ENCODE measurements at places on chromosomes 5 and 9.

- DNase-seq: no peak
Measured at GRCh38 chr5:9610969-9611368, 19.2 kb downstream of the TAS2R1 start.

DNA sequence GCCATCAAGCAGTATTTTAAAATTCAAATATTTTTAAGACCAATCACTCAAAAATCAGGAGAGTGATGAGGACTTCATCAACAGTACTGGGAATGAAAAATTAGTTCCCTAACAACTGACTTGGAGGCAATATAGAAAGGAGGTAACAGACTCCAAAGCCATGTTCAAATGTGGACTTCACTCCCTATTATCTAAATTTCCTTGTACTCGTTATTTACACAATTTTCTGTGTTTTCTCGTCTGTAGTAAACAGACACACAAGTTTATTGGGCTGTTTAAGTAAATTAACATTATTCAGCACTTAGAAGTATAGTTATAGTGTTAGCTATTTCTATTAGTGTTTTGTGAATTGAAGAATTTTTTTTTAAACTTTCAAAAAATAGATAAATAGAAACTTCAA is 159.5 kb upstream of the FTMT start:
- DNase-seq: no peak

DNA sequence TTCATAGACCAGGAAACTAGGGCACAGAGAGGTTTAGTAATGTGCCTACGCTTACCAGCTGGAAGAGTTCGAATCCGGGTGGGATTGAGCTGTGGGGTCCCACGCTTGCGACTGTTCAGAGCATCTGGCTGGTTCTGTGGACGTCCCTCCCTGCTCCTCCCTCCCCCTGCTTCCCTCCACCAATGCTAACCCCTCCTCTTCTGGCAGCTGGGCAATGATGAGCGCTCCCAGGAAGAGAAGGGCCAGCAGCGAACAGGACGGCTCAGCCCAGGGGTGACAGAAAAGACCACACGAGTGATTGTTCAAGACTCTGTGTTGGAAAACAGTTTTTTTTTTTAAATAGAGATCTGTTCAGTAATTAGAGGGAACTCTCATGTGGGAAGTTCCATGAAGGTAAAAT is 6.9 kb downstream of the FAM163B start:
- no peak for DNase-seq

GRCh38 chr5:96651047-96651446 is 11.1 kb upstream of the CAST start:
- DNase-seq: no peak

DNA sequence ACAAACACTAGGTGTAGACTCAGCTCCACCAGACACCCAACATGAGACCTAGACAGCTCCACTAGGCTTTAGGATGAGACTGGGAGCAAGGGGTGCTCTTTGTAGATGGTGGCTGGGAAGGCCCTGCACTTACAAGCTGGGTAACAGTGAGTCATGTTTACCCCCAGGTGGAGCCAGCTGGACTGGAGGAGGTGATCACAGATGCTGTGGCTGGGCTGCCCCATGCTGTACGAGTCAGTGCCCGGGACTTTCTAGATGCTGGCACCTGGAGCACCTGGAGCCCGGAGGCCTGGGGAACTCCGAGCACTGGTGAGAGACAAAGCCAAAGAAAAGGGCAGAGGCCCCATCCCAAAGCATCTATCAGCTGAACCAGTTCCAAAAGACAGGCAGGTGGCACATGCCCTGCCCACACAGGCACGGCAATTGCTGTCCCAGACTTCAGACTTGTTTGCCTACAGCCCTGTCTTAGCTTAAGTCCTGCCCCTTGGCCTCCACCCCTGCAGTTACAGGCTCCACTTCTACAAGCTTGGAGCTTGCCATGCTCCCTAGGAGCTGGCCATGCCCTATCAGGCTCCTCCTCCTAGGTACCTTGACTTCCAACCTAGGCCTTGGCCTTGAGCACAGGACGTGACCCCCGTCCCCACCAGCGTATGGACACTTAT is 2.7 kb downstream of the CCL27 start:
- DNase-seq: no peak

DNA sequence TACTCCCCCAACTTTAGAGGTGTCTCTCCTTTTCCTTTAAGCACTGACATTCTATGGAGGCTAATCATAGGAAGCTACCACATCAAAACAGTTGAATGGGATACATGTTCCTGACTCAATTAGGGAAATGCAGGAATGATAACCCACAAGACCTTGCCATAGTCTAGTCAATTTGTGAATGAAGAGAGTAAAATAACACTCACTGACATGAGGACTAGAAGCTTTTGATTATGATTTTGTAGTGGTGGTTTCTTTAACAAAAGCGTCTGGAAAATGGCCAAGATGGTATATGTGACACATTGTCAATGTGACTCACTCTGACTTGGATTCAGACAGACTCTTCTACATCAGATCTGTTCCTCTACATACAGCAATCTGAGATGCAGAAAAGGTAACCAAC is 13.7 kb upstream of the PRELID2 start:
- no peak for DNase-seq

- no peak for DNase-seq
Measured at GRCh38 chr5:129687941-129688340, 60.0 kb upstream of the MINAR2 start.

- DNase-seq: no peak
Measured at GRCh38 chr9:91905991-91906469, 44.0 kb downstream of the ROR2 start.

GRCh38 chr5:39570403-39571027 is 145.7 kb upstream of the DAB2 start:
- no peak for DNase-seq

DNA sequence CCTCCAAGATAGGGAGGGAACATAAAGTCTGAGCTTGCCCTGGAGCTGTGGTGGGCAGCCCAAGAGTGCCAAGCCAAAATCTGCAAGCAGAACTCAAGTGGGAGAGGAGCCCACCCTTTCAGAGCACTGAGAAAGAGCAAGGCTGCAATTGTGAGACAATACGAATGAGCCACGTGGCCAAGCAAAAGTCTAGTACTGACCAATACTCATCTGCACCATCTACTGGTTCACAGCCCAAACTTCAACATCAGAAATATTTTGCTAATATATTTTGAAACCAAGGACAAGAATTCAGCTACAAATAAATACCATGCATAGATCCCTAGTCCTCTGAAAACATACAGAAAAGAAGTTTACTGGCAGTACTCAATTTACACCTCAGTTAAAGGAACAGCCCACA is 696.2 kb upstream of the COX7C start:
- no peak for DNase-seq

DNA sequence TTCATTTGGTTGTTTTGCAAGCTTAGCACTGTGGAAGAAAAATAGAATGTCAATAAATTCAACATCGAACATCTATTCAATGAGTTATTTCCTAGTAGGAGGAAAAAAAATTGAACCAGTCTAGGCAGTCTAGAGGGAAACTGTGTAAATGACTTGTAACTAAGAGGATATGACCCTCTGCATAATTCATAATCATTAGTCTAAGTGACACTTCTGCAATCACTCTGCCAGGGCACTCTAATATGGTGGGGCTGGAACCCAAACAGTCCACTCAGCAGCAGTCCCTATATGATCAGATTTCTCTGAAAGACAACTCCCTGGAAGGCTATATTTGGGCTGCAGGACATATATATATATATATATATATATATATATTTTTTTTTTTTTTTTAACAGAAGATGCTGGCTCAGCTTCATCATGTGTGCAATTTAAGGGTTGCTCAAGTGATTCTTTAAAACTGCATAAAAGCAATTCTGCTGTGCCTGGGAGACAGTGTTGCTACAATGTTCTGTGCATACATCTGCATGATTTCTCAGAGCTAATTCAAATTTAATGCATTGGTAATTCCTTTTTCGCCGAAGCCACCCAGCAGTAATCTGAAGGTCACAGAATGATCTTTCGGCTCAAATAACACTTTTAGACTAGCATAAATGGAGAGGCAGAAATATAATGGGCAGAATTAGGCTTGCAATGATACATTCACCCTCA is 482.1 kb upstream of the ZNF608 start:
- no peak for DNase-seq

DNA sequence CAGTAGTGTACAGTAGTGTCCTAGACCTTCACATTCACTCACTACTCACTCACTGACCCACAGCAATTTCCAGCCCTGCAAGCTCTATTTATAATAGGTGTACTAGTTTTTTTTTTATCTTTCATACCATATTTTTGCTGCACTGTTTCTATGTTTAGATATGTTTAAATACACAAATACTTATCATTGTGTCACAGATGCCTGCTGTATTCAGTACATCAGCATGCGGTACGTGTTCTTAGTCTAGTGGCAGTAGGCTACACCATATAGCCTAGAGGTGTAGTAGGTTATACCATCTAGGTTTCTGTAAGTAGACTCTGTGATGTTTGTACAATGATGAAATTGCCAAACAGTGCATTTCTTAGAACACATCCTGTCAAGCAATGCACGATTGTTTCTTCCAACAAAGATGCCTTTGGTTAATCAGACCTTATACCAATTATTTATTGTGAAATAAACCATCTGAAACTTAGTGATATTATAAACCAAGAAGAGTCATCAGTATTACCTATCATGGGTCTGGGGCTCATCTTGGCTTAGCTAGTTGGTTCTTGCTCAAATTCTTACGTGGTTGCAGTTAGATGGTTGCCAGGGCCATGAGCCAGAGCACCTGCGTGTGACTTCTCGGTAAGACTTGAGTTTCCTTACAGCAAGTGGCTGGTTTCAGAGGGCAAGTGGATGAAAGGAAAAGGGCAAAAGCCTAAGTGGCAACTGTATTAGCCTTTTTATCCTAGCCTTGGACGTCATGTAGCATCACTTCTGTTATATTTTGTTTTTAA is 41.1 kb downstream of the ERBIN start:
- DNase-seq: no peak

DNA sequence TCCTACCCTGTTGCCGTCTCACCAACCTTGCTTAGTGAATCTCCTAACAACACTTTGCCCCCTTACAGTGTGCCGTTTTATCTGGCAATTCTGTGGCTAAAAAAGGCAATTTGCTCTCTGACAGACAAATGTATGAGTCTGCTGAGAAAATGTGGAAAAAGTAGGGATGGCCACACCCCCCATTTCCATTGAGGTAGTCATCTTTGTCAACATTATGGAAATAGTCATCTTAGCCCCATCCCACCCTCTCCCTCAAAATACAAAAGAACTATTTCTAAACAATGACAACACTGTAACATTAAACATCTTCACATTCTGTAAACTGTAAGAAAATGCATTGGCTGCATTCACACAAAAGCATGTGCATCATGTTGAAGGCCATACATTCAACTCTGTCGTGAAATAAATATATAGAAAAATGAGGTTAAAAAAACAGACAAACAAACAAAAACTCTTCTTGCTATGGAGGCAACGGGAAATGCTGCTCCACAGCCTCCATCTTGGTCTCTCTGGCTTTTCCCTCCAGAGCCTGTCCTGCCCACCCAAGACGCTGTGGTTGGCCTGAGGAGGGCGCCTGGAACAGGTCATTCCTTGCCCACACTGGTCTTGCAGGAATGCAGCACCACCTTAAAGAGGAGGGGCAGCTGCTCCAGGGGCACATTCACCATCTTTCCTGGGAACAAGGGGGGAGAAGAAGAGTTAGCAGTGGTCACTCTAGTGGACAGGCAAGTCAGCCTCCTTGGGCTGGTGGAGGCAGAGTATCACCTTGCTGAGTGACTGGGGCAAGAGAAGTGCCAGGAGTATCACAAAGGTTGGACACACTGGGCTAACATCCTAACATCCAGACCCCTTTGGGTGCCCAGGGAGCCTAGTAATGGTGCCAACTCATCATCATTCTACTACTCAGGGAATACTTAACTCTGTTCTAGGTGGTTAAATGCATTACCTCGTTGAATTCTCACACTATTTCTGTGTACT is 15.2 kb upstream of the NR5A1 start:
- DNase-seq: no peak

- no peak for DNase-seq
Measured at GRCh38 chr5:139600336-139600949, 39.3 kb downstream of the UBE2D2 start.

DNA sequence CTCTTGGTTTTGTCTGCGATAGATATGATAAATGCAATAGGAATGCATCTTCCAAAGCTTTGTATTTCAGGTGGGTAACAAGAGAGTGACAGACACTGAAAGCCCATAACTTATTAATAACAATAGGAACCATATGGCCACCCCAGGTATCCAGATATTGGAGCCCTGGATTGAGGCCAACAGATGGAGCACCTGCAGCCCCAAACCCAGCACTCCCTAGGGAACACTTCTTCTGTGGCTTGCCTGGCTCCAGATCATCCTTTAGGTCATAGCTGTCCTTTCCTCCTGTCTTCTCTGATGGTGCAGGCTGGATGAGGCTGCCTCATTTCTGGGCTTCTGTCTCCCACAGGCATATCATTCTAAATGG is 5.0 kb upstream of the IL3 start:
- DNase-seq: no peak

- DNase-seq: no peak
Measured at GRCh38 chr5:171295801-171296200, 13.2 kb upstream of the TLX3 start.

- DNase-seq: no peak
Measured at GRCh38 chr5:41003670-41004376, 67.3 kb downstream of the MROH2B start.

- no peak for DNase-seq
Measured at GRCh38 chr5:126947146-126948010, 83.0 kb downstream of the MARCHF3 start.

- DNase-seq: no peak
Measured at GRCh38 chr9:133578524-133579441, 30.4 kb downstream of the FAM163B start.

DNA sequence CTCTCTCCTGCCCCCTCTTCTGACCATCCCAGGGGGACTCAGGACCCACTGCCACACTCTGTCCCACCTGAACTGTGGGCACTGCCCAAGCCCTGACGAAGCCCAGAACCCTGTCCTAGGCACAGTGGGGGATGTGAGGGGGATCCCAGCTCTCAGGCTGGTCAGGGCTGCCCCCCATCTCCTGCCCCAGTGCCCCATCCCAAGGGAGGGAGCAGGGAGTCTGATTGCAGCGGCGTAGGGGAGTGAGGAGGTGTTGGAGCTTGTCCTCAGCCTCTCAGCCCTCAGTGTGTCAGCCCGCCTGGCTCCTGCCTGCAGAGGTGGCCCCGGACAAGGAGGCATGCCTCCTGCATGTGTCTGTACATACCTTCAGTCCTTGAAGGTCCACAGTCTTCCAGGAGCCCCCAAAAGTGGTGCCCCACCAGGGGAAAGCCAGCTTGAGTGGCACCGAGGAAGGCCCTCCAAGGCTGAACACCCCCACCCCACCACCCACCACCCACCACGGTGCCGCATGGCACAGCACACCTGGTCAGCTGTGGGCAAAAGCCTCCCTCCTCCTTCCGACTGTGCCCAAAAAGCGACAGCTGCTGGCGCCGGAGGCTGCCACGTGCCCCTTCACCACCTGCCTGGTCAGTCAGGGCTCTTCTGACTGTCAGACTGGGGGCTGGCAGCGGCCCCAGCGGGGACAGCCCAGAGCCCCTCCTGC is 930 bp downstream of the SARDH start:
- no peak for DNase-seq

GRCh38 chr5:4058899-4059298 is 463.3 kb downstream of the IRX1 start:
- DNase-seq: no peak
